ENCODE measurements at places on chromosomes 2 and 18.

- peak; percentile 68 for DNase-seq
Observed at GRCh38 chr2:223055836-223056235, 3.8 kb downstream of the KCNE4 start.

DNA sequence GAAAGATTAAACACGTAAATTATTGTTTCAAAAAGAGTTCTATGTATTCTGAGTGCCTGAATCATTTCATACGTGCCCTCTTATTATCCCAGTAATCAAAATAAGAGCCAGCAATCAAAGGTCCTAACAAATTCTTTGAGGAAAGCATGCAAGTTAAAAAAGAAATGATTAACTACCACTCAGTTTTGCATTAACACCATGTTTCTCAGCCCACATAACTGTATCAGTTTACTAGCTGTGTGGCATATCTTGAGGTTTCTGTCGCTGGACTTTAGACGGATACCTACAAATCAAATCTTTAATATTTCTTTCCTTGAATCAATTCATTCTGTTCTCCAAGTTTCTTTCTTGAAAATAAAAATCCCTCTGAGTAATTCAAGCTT, 668.9 kb upstream of the CHAC2 start:
- no peak for DNase-seq

DNA sequence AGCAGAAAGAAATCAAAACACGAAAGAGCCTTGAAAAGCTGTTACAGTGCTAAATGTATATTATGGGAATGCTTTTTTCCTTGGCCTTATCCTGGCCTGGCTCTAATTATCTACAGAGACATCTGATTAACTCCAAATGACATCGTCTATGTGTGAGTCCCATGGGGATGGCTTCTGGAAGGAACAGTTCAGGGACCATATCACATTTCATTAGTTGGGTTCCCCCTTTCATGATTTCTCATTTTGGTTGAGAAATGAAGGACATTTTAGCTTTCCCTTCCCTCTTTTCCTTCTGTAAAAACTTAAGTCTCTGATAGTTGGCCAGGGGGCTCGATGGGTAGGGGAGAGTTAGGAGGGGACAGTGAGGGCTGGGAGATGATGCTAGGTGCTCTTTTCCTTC, 116.7 kb downstream of the PRKCE start:
- DNase-seq = no peak

DNA sequence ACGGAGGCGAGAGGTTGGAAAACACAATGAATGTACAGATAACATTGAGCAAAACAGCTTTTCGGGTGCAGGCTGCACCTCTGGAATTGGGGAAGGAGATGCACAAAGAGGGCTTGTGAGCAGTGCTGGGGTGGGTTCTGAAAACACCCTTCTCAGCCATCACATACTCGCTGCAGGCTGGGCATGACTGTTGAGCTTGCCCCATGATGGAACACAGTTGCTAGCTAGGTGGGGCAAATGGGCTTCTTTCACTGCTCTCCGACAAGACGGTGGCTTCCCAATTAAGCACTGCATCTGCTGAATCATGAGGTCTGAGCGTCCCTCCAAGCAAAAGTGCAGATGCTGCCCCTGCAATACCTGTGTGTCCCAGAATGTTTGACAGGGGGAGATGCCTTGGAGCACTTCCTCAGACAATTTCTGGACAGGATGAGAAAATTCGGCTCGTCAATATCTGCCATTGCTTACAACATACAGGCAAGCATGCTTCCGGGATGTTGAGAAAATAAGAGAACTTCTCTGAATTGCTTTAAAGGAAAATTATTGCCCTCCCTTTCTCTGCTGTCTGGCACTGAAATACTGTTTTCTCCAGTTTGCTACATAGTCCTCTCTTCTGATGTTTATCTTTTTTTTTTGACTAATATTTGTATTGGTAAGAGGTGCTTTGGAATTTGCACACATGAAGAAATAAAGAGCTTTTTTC, 77.3 kb upstream of the SH3BP4 start:
- no peak for DNase-seq

- peak; percentile 23 for DNase-seq
Observed at GRCh38 chr2:109694190-109694589, 80.0 kb downstream of the SOWAHC start.

DNA sequence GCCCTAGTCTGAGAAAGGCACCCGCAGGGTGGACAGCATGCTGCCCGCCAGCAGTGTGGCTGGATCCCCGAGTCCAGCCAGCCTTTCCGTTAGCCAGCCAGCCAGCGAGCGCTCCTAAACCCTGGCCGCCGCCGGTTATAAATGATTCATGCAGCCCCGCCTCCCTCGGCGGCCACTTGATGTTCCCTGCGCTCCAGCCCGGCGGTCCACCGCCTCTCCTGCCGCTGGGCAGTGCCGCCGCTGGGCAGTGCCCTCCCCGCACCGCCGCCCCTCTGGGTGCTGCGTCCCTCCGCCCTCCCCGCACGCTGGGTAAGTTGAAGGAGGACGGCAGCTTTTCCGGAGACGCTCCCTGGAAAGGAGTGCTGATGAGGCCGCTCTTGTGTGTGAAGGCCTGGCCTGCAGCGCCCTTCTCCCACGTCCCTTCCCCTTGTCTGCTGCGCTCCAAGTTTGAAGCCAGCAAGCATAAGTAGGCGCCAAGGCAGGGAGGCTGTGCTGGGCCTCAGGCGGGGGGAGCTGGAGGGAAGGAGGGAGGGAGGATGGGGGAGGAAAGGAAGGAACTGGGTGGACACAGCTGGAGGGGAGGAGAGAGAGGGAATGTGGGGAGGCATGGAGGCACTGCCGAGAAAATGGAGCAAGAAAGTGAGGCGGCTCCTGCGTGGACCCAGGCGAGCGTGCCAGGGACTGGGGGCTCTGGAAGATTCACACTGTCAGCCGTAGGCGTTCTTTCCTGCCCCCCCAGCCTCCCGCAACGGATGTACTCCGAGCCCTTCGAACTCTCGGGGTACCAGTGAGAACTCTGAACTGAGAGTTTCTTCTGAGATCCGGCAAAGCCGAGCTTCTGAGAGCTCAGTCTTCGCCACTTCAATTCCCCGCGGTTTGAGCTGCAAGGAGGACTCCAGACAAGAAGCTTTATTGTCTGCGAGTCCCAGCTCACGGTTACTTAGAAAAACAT, 131.9 kb downstream of the GLI2 start:
- peak; percentile 84 for DNase-seq

- no peak for DNase-seq
Observed at GRCh38 chr2:236572482-236572881, 2.9 kb downstream of the ACKR3 start.

DNA sequence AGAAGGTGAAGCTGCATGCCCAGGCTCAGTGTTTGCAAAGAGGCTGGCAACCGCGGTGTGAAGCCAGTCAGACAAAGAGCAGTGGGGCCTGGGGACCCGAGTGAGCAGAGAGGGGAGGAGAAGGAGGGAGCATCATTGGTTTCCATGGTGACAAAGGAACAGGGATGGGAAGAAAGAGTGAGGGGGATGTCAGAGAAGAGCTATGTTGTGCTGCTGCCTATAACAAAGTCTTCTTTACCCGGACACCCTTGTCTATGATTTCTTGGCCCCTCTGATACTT, 14.5 kb downstream of the TMEM247 start:
- DNase-seq = no peak

DNA sequence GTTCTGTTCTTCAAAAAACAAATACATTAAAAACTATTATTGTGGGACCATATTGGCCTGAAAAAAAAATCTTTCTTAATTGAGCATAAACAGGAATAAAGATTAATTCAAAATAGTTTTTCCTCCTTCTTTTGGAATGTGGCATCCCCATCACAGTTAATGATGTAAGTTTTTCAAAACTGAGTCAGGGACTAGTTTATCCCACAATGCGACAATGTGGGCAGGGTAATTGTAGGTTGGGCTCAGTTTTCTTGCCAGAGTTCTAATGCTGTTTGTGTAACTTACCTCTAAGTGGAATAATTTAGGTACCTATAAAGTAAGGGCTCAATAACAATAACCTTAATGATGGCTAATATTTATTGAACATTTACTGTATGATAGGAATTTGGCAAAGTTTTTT, 82.0 kb downstream of the PMS1 start:
- DNase-seq = peak; percentile 32

DNA sequence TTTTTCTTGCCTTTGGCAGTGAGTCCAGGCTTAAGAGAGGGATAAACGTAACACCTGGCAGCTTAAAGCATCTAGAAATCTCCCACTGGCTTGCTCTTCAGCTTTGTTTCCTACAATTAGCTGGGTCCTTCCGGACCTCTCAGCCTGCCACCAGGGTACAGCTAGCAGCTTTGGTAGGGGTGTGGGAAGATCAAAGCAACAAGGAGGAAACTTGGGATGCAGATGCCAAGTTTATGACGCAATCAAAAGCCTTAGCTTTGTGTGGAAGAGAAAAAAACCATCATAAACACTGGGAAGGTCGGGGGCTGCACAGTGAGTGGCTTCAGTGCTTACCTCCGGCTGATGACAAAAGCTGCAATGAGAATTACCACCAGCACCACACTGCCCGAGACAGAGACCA, 116.9 kb downstream of the EPHA4 start:
- no peak for DNase-seq

DNA sequence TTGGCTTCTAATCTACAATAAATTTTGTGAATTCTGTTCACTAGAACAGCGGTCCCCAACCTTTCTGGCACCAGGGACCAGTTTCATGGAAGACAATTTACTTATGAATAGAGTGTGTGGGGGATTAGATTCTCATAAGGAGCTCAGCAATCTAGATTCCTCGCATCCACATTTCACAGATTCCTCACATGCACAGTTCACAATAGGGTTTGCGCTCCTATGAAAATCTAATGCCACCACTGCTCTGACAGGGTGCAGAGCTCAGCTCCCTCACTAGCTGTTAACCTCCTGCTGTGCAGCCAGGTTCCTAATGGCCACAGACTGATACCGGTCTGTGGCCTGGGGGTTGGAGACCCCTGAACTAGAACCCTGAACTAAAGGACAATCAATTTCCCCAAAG, 1568.6 kb upstream of the NXPH2 start:
- DNase-seq = no peak

DNA sequence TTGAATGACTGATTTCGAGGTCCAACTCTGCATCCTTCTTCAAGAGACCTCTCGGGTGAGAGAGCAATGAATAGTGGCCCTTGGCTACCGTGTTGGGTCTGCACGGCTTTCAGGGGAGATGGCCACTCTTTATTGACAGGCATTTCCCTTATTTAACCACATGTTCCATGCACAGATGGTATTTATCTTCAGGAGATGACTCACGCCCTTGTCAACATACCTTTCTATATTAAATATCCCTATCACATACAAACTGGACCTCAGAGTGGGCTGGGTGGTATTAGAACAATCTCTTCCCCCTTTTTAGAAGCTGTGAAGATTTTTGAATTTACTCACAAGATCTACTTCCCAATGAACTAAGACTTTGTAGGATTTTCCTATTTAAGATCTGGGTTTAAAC, 109.6 kb upstream of the CDC42EP3 start:
- DNase-seq = peak; percentile 91
